ENCODE measurements at places on chromosomes 6 and 20.

- DNase-seq: no peak
Observed at GRCh38 chr6:112372226-112372806, 25.2 kb downstream of the RFPL4B start.

GRCh38 chr20:60950561-60950960, 301.5 kb upstream of the CDH4 start:
- DNase-seq: no peak

- DNase-seq: no peak
Observed at GRCh38 chr6:157823528-157824370, 703 bp downstream of the SNX9 start.

DNA sequence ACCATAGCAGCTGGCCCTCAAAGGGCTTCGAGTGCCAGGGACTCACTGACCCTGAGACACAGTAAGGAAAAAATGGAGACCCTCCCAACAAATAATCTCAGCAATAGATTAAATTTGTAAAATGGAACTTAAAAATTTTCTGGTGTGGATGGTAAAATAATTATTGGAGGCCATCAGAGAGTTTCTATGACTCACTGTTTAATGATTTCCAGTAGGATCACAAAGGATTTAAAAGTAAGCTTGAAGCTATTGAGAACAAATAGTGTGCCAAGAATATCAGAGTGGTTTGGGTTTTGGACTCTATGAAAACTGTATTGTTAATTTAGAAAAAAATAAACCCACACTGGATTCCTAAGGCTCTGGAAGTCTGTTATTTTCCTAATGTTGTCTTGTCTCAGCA, 115.2 kb upstream of the AKIRIN2 start:
- no peak for DNase-seq

- no peak for DNase-seq
Observed at GRCh38 chr6:142945049-142945445, at the start of gene HIVEP2. HIVEP2 (minus strand) TSS chr6:142945176; CDS start chr6:142774738, 170,438 bp downstream.

DNA sequence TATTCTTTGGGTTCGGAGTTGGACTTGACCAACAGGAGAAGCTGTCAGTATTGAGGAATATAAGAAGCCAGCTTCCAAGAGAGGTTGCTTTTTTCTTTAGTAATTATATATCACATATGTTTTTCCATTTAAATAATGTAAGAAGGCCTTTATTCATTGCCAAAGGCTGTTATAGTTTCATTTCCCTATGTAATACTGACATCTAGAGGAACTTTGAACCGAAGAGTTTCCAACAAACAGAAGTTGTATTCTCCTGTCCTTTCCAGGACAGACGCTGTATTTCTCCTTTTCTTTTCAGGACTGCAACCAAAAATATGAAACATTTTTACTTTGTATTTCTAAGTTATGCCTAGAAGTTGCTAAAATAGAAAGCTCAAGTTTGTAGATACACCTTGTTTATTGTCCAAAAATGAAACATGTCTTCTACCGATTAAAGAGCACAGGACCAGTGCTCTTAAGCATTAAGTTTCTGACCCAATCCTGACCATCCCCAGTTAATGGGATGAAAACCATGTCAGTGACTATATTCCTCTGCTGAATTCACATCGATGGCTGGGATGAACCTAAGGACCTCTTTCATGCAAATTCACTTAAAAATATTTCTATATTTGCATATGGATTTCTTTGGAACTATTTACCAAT, 55.1 kb downstream of the MYLK4 start:
- DNase-seq: no peak

All from cerebellar nuclear complex (tissue), 1 donor.